ENCODE measurements at places on chromosomes 12 and 14.

DNA sequence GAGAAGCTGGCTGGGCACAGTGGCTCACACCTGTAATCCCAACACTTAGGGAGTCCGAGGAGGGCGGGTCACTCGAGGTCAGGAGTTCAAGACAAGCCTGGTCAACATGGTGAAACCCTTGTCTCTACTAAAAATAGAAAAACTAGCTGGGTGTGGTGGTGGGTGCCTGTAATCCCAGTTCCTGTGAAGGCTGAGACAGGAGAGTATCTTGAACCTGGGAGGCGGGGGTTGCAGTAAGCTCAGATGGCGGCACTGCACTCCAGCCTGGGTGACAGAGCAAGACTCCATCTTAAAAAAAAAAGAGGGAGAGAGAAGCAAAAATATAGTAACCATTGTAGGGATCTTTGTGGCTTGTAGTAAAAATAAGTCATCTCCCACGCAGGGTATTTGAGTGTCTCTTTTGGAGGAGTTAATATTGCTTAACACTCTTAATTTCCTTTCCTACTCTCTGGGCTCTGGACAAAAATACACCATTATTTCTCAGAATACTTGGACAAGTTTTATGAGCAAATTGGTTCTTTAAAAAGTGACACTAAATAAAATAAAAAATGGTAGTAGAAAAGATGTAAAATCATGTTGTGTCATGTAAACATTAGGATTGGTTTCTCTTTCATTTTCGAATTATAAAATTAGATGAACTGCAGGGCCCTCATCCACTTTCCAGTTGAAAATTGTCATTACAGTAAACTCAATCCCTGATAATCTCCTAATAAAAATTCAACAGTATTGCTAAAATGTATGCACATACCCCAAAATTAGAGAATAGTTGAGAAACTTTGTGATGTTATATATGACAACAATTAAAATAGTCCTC is 61.1 kb upstream of the C12orf71 start:
- DNase-seq = no peak

DNA sequence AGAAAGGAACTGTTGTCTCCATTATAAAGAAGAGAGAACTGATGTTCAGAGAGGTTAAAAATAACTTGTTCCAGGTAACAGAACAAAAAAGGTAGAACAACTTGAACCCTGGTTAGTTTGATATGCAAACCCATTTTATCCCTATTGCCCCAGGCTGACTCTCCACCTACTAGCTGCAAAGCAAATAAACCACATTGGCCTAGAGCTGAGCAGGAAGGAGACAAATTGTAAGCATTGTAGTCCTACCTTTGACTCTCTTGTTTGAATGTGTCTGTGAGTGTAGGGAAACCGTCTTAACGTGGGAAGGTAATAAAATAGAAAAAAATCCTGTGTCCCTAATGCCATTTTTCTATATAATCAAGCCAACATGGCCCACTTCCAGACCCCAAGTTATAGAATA is 126.4 kb downstream of the CCER1 start:
- no peak for DNase-seq

DNA sequence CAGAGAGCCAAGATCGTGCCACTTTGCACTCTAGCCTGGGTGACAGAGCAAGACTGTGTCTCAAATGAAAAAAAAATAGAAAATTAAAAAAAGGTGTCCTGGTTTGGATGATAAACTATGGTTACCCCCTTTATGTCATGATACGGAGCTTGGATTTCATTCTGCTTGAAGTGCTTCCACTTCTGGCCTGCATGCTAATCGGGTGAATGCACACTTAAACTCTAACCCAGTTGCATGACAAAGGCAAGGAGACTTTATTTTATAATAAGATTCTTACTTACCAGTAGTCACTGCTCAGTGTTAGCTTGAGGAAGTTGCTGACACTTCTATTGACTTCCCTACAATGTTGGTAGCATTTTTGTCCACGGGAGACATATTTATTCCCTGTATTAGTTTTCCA is 24.3 kb downstream of the CFAP54 start:
- DNase-seq = no peak

- DNase-seq = no peak
Observed at GRCh38 chr12:16857456-16857923, 251.5 kb upstream of the LMO3 start.

DNA sequence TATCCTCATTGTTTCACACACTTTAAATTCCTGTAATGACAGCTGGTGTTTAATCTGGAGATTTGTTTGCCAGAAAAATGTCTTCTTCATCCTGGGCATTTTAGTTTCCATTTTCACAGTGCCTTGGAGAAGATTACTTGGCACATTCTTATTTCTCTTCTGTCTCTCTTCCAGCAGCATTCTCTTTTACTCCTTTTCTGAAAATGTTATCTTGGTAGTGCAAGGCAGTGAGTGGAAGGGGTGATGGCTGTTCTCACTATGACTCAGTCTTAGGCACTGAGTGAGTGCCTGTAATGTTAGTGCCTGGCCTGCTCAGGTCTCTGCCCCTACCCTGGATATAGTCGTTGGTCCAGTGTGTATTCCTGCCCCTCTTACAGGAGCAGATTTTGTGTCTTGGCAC is 13.1 kb downstream of the CLECL1 start:
- no peak for DNase-seq

DNA sequence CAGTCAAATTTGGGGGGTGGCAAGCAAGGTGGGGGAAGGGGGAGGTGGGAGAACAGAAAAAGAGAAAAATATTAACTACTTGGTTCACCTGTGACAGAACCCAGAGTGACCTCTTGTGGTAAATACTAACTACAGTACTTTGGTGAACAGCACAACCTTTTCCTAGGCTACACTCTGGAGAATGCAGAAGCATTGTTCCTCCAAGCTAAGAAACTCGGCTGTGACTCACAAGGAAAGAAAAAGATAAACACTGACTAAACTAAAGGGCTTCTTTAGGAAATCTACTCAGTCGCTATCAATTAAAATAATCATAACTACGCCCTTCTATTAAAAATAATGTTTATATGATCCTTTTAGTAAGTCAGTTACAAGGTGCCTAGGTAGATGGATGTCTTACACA is 5.4 kb downstream of the KCNH5 start:
- no peak for DNase-seq

DNA sequence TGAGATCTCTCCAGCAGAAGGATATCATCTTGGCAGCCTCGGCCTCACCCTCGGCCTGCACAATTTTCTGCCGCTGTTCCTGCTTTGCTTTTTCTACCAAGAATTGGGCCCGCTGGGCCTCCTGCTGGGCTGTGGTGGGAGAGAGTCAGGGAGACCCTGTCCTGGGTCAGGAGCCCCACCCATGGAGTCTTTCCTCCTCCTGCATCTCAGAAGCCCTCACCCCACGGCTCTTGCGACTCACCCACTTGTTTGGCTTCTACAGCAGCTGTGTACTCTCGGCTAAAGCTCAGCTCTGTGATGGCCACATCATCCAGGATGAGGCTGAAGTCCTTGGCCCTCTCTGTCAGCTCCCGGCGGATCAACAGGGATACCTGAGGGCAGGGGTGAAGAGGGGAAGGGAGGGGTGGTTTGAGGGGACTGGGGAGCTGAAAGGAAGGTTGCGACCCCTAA is 2.8 kb downstream of the PHB2 start:
- no peak for DNase-seq

DNA sequence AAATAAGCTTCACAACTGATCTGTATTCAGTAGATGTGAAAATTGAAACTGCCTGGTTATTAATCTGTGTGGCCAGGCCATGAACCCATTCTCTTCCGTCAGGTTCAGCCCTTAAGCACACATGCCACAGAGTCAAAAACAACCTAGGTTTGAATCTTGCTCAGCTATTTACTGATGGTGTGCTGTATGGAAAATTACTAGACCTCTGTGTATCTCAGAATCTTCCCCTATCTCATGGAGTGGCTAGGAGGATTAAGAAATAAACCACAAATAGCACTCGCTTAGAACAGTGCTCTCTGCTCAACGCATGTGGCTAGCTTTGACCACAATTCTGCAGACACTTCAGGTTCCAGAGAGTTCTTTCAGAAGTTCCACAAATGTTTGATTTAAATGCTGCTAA is 240.7 kb upstream of the PLEKHG7 start:
- no peak for DNase-seq

- DNase-seq = no peak
Observed at GRCh38 chr12:1681493-1681807, 9.4 kb upstream of the ADIPOR2 start.

- no peak for DNase-seq
Observed at GRCh38 chr12:4648104-4648500, 749 bp downstream of the AKAP3 start.

DNA sequence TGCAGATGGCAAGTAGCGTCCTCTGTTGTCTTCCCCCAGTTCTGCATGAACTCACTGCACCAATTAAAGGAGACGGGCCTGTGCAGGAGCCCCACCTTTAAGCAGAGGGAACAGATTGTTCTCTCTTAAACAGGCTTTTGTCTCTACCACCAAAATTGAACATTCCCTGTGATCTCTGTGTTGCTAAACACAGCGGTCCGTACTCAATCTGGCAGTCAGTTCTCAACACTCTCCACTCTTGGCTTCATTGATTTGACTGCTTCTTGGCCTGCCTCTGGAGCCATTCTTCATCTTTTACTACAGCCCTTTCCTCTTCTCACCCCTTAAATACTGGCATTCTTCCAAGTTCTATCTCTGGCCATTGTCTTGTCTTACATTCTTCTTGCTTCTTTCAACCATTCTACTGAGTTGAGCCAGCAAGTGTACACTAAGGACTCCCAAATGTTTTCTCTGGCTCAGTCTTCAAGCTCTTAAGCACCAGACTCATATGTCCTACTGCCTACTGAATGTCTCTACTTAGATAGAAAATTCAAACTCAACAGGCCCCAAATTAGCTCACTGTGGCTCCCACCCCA is 8.0 kb upstream of the NT5DC3 start:
- no peak for DNase-seq

DNA sequence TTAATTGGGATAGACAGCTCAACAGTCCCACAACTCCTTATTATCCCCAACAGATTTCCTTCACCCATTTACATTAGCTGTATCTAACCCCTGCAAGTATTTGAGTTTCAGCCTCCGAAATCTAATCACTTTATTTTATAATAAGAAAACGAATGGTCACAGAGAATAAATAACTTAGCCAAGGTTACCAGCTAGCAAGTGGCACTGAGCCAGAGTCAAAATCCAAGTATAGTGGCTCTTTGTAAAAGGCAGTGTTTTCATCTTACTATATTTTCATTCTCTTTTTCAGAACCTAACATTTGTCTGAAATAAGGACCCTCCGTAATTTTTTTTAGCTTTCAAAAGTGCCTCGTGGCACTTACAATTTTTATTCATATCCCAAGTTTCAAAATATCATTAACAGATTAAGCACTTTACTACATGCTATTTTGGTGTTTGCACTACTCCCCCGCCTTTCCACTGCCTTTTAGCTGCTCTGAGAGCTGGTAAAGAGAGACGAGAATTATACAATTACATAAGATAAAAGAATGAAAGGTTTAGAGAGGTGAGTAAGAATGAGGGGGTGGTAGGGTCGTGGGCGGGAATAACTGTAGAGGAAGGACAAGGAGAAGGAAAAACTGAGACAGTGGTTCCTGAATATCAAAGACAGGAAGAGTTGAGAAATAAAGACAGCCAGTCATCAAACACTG is 3.7 kb upstream of the USP15 start:
- DNase-seq = no peak

DNA sequence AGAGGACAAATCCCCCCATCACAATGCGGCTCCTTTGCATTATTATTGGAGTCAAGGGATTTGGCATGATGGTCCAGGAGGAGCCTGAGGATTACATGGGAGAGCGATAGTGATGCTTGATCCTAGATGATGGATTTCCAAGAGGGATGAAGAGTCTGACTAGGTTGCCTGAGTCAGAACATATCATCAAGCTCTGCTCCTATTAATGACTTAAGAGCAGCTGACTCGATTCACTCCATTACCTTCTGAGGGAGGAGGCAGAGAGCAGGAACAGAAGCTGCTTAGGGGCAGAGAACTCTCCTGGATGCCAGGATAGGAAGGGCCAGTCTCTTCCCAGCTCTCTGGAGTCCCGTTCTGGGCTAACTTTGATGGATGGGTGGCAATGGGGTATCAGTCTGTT is 54.0 kb upstream of the CISTR start:
- no peak for DNase-seq

DNA sequence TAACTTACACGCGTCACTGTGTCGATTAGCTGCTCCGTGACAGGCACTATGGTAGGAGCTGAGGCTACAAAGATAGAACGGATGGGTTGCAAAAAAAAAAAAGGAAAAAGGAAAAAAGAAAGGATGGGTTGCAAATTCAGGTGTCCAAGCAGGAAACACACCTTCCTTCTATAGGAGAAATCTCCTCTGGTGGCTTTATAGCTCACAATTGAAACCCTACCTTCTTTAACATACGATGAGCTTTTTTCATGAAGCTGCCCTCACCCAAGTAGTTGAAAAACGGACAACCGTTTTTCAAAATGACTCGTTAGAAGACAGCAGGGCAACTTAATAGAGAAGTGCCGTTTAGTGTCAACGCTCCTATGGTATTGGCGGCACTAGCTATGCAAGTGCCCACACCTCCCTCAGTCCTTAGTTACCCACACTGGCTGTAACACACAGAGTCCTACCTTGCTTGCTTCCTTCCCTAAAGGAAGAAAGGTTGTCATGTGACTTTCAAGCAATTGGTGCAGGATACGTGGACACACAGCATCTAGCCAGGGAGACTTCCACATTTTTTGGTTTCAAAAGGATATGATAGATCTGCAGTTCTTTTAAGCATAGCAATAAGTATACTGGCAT is 682 bp upstream of the TRIP11 start:
- no peak for DNase-seq

GRCh38 chr12:51087818-51088217 is 4.4 kb upstream of the CSRNP2 start:
- DNase-seq = no peak

- DNase-seq = no peak
Observed at GRCh38 chr12:31250179-31250578, 75.8 kb downstream of the SINHCAF start.

DNA sequence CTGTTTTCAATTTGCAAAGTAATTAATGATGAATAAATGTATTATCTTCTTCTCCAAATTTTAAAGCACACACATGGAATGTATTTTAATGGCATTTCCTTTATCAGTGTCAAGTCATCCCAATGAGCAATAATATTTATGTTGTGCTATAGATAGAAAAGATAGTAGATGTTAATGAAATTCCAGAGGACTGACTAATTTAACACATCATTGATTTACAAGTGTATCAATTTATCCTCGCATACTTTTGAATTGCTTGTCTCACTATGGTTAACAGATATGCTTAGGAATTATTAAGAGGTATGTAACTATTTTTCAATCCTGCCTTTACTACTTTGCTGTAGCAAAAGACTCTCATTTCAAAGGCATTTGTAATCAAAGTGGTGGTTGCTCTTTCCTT is 842.9 kb downstream of the SLC6A15 start:
- no peak for DNase-seq

DNA sequence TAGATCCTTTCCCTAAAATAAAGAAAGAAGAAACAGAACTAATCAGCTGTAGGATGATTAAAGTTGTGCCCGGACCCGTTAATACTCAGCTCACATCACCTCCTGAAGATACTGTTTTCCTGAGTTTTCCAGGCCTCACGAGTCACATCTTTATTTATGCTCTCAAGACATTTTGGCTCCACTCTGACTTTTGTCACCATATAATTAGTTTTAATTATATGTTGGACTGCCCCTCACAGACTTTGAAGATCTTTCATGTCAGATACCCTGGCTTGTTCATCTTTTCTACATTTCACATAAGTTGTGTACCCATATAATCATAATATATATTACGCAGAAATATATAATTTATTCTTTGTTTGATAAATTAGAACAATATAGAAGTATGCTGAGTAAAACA is 87.4 kb downstream of the HCAR2 start:
- no peak for DNase-seq

GRCh38 chr12:8157484-8158198 is 826 bp downstream of the ZNF705A start:
- no peak for DNase-seq
